Left renal cortex interstitium (tissue), 4 donors: ENCODE measurements at places on chromosomes 12 and 14.

- no peak for DNase-seq
These were observed 19.9 kb upstream of the CEP170B start for GRCh38 chr14:104845033-104845666.

GRCh38 chr12:117563007-117563406, 201.6 kb upstream of the NOS1 start:
- no peak for DNase-seq

DNA sequence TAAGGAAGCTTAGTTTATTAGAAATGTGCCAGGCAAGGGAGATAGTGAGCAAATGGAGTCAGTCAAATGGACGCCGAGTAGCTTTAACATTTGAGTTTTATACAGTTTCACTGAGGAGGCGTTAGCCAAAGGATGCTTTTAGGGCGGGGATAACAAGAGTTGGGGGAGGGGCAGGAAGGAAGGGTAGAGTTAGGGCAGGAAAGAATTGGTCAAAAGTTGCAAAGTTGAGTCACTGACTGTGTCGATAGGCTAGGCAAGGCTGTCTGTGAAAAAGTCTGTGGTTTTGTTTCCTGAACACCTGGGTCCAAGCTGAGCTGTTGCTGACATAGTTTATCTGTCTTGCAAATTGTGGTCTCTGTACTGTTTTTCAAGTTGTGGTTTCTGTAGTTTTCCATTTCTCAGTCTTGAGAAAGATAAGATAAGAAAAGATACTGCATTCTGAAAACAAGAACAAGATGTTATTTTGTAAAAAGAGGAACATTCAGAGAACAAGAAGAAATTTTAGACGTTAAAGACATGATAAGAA, 62.6 kb upstream of the RESF1 start:
- DNase-seq = no peak

DNA sequence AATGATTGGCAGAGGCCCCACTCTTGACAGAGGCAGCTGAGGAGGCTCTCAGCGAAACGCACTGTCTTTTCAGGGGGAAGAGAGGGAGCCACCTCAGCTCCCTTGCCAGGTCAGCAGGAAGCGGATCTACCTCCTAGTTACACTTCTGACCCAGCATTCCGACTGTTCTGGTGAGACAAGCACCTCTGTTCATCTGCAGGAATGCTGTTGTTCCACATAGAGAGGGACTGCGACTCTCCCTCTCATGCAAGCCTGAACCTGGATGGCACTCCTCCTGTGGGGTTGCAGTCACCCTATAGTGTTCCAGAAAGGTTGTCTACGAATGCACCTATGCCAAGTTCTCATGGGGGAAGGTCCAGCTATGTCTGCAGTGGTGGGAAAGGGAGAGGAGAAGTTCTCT, 37.1 kb upstream of the AEBP2 start:
- no peak for DNase-seq

DNA sequence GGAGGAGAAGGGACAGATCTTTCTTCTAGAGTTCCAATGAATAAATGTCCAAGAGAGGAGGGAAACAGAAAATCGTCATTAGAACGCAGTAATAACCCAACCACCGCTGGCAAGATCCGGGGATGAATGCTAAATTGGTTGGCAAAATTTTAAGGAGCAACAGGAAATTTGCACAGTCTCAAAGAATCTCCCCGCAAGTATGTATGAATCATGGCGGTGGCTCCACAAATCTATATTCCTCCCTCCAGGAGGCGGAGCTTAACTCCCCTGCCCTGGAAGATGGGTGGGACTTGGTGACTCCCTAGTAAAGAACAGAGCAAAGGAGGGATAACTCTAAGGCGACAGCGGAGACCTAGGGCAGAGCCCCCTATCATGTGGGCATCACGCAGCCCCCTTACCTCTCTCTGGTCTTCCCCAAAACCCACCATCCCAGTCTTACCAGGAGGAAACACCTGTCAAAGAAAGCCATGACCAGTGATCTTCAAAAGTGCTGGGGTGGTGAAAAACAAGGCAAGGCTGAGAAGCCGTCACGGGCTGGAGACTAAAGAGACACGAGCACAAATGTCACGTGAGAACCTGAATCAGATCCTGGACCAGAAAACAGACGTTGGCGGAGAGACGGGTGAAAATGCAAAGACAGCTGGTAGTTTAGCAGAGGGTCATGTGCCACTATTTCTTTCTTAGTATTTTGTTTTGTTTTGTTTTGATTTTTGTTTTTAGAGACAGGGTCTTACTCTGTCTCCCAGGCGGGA, 125.8 kb downstream of the NCOR2 start:
- no peak for DNase-seq
